CD4-positive, alpha-beta T cell treated with Interleukin-6 at 100 ng/mL for 8 hours (primary cell): ENCODE measurements at places on chromosomes 5 and 9.

- no peak for DNase-seq
Measured at GRCh38 chr9:97559111-97559514, 57.6 kb downstream of the TMOD1 start.

DNA sequence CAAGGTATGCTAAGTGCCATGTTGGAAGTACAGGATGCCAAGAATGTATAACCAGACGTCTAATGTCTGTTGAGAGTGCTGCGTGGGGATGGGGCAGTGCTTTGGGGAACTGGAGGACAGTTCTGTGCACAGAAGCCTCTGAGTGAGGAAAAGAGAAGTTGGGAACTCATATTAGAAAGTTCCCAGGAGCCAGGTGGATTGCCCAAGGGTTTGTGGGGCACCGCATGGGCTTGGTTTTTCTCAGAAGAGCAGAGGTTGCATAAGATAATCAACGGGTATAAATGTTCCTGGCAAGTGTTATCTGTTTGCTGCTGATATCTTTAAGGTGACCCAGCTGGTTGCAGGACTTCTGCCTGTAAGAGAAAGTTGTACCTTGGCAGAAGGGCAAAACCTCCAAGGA, 13.1 kb downstream of the HRH2 start:
- DNase-seq: no peak

DNA sequence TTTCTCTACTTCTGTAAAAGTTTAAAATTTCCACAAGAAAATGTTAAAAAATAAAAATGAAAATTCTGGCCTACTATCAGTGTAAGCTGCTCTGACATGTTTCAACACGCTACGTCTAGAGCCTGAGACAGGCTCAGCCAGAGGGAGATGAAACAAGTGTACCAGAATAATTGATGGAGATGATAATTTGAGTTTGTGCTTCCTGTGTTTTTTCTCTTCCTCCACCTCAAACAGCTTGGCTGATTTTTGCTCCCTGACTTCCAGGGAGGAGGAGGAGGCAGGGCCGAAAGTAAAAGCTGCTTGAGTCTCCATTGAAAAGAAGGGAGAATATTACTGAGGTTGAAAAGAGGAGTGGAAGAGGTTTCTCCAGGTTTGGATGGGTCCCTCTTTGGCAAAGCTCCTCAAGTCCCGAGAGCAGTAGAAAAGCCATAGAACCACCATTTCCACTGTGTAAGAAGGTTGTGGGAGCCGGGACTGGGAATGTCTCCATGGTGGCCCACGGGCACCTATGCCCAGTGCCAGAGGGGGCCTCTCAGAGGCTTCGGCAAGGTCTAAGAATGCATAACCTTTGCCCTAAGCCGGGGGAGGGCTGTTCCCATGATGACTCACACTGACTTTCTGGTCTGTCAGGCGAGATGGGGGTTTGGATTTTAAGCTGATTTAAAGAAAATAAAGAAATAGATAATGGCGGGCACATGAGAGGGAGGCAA, 95.1 kb downstream of the HRH2 start:
- DNase-seq: no peak

- DNase-seq: no peak
Measured at GRCh38 chr5:172362755-172363154, 79.2 kb upstream of the UBTD2 start.

DNA sequence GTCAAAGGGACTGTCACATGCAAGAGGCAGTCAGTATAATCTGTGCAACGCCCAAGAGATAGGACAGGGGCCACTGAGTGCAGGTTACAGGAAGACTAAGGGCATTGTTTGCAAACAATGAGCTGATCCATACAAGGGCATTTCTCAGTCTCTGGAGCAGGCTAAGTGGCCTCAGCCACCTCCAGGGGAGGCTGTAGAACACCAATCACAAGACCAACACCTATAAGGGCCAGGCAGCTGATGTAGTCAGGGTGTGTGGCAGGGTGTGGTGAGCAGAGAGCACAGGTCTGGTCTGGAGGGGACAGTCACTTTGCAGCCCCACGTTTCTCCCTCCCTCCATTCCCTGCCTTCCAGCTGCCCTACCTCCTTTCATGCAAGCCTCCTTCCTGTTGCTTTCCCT, 83.2 kb upstream of the ADRA1B start:
- DNase-seq: no peak

DNA sequence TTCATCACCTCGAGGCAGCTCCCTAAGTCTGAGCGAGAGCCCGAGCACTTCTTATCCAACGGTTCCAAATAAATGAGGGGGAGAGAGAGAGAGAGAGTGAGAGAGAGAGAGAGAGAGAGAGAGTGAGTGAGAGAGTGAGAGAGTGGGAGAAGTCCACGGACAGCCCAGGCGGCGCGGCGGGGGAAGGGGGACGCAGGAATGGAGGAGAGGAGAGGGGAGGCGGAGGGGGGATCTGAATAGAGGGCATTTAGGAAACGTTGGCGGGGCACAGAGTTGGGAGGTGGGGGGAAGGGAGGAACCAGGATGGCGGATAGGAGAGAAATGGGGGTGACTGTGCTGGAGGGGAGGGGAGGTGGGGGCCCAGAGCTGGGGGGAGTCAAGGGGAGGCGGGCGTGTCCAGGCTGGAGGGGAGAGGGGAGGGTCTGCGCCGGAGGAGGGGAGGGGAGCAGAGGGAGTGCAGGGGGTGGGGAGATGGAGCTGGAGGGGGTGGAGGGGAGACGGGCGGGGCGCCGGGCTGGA, 398 bp upstream of the BASP1 start:
- DNase-seq: no peak

DNA sequence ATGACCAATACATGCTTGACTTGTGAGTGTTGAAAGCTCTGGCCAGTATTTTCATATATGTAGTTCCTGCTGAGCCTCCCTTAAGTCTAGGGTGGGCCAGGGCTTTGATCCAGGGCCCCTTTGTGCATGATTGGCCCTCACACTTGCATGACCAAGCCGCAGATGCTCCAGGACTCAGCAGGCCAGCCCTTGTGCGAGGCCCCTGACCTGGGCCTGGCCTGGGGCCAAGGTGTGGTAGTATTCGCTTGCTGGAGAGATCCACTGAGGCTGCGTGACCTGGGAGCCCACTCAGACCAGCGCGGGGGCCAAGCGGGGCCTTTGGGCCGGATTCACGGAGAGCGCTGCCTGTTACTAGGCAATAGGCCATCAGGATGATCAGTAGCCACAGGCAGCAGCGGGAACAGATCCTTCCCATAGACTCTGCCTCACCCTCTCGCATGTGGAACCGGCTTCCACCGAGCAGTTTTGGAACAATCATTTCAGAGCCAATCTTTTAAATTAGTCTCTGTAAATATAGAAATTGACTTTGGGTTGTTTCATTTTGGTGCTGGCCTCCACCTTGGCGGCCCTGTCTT, 79.0 kb upstream of the PTCH1 start:
- no peak for DNase-seq

DNA sequence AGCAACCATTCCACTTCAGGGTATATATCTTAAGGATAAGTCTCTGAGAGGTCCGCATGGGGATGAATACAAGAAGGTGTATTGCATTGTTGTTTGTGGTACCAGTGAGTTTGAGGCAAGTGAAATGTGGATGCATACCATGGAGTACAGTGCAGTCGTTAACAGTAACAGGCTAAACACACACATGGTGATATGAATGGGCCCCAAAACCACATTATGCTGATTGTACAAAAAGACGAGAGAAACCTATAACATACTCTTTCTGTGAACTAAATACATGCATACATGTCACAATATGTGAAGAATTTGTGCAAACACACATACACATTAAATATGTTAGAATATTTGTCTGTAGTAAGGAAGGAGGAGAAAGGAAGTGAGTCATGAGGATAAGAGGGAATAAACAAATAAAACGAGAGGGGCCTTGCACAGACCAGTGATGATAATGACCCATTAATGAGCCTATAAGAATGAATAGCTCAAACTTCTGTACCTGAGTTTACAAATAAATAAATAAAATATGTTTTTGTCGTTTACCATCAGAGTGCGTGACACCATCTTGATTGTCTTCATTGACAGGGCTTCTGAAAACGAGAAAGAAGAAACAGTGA, 66.5 kb upstream of the RICTOR start:
- no peak for DNase-seq

DNA sequence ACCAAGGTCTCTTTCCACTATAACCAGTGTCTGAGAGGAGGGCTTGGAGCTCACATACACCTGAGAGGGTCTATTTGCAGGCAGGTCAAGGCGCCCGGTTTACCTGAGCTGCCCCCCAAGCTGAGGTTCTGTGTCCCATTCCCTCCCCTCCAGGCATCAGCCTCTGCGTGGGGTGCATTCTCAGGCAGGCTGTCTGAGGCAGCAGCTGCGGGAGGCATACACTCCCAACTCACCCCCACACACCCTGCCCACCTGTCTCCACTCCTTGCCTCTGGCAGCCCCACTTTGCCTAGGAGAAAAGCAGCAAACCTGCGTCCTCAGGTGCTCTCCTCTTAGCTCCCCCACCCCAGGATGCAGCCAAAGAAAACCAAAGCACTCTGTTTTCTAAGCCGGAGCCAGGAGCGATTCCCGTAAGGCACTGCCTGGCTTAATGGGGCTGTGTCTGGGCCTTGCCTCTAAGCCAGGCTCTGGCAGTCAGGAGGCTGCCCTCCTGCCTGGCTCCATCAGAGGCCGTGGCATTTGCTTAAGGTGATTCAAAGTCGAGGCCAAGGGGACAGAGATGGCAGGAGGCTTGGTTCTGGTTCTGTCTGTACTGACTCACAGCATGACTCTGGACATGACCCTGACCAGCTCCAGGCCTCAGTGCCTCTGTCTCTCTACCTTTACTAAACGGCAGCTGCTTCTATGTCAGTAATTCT, 139.2 kb upstream of the TRIM32 start:
- no peak for DNase-seq

DNA sequence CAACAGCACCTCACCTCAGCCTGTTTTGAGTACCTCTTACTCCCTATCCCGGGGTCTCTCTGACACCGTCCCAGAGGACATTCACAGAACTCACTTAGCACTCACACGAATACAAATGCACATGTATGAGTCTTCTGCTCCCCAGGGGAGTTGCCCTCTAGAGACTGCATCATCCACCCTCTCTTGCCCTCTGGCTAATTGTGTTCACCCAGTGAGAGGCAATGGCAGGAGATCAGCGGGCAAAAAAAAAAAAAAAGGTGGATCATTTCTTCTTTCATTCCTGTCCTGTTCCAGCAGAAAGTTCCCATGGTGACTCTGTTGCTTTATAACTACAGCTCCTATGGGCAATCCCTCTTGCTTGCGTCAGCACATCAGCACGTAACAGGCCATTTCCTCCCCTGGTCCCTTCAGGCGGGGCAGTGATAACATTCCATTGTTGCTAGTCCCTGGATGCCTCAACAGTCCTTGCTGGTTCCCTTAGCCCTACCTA, 23.5 kb upstream of the SNX2 start:
- no peak for DNase-seq

DNA sequence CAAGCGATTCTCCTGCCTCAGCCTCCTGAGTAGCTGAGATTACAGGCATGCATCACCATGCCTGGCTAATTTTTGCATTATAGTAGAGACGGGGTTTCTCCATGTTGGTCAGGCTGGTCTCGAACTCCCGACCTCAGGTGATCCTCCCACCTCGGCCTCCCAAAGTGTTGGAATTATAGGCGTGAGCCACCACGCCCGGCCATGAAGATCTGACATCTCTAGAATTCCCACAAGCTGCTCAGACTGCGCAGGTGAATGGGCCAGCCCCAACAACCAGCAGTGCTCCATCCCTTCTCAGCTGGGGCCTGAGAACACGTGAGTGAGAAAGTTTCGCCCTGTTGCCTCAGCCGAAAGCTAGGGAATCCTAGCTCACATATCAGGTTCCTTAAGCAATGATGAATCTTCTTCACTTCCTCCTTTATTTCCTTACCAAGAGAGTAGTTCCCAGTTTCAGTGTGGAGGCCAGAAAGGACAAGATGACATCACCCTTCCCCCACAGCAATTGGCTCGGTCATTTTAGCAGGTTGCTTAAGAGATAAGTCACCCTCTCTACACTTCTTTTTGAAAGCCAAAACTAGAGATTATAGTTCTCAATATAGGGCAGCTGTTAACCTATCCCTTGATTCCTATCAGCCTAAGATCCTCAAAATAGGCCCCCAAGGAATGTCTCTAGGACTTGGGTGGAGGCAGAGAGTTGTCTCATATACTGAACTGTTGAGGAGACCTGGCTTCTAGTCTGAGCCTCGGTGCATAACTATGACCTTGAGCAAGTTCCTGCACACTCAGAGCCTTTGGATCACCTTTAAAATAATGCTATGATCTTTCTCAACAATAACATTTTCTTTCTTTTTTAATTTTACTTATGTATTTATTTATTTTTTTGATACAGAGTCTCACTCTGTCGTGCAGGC, 23.9 kb upstream of the PPP2CA start:
- DNase-seq: no peak

GRCh38 chr5:3300726-3301125, 294.9 kb upstream of the IRX1 start:
- DNase-seq: no peak

DNA sequence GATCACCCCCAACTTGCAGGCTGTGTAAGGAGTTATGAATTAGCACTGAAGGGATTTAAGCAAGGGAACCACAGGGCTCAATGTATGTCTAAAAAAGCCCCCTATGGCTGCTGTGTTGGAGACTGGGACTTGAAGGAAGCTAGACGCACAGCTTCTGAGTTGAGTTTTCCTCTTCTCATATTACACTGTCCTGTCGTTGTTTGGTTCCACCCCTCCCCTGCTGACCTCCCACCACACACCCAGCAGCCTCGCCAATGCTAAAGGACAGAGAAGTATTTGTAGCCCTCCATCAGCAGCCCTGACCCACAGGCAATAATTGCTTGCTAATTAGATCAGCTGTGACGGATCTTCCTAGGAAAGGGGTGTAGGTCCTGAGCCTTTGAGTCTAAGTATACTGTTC, 15.1 kb upstream of the CARTPT start:
- DNase-seq: no peak

DNA sequence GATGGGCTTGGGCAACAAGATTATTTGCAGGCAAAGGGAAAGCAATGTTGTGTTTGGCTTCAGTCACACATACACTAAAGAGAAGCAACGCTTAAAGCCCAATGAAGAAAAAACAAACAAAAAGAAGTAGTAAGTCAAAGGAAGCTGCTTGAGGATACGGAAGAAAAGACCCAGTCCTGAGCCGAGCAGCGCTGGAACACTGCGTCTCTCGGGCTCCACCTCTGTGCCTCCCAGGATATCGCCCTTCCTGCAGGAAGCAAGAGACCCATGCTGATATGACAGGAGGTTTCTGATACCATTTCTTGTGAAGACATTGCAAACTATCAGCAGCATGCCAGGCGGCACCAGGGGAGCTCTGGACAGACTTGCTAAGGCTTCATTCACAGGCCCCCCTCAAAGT, 9.9 kb downstream of the GNAQ start:
- no peak for DNase-seq
